Right atrium auricular region (tissue), 2 donors: ENCODE measurements at places on chromosomes 4 and X. TPM values are rescaled to one million over a fixed set of nuclear protein-coding genes. Genes with fewer than 3 reads are reported as not detected.
A peak's percentile ranks its signal among the peaks of the same experiment; 100 is the strongest.

DUSP9 gene
- not detected for total RNA-seq

PASD1 gene
- not detected for total RNA-seq

MAGIX gene
- total RNA-seq, result 23.4 TPM

GRCh38 chrX:107678957-107679740 lies 50.8 kb downstream of the PRPS1 start:
- peak; percentile 93 for DNase-seq
- H3K36me3 ChIP-seq, result no peaks in the 10 kb centered on the region
- H3K4me3 ChIP-seq, result no peak overlapping the region
- no peaks in the 10 kb centered on the region for H3K27me3 ChIP-seq
- peaks cover 59% of the 10 kb centered on the region for H3K4me1 ChIP-seq

DNA sequence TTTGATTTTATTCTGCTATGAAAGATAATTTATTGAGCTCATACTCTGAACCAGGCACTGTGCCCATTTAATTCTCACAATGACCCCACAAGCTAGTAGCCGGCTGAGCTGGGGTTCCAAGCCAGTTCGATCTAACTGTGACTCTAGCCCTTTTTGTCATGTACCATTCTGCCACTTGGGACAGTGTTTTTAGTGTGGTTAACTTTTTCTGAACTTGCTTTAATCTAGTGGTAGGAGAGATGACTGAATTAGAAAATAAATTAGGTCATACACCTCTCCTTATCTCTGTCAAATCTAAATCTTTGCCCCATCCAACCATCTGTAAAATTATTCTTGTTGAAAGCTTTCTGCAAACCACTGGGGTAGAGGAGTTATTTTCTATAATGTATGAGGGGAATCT lies 136.0 kb downstream of the CBR4 start:
- H3K4me1 ChIP-seq, result peaks cover 61% of the 10 kb centered on the region
- DNase-seq, result no peak
- H3K36me3 ChIP-seq, result peaks cover 29% of the 10 kb centered on the region
- H3K4me3 ChIP-seq, result no peak overlapping the region
- no peak overlapping the region for H3K27ac ChIP-seq
- no peaks in the 10 kb centered on the region for H3K27me3 ChIP-seq

GRCh38 chrX:65488495-65488894 lies 46.1 kb downstream of the LAS1L start:
- H3K4me1 ChIP-seq, result no peaks in the 10 kb centered on the region
- DNase-seq, result no peak
- H3K36me3 ChIP-seq, result no peaks in the 10 kb centered on the region
- no peak overlapping the region for H3K4me3 ChIP-seq

- H3K27me3 ChIP-seq, result no peaks in the 10 kb centered on the region
- H3K4me3 ChIP-seq, result no peak overlapping the region
- H3K36me3 ChIP-seq, result peaks cover 5% of the 10 kb centered on the region
- H3K27ac ChIP-seq, result no peak overlapping the region
- DNase-seq, result no peak
Measured at GRCh38 chr4:165345666-165346417, 18.4 kb downstream of the MSMO1 start.

DNA sequence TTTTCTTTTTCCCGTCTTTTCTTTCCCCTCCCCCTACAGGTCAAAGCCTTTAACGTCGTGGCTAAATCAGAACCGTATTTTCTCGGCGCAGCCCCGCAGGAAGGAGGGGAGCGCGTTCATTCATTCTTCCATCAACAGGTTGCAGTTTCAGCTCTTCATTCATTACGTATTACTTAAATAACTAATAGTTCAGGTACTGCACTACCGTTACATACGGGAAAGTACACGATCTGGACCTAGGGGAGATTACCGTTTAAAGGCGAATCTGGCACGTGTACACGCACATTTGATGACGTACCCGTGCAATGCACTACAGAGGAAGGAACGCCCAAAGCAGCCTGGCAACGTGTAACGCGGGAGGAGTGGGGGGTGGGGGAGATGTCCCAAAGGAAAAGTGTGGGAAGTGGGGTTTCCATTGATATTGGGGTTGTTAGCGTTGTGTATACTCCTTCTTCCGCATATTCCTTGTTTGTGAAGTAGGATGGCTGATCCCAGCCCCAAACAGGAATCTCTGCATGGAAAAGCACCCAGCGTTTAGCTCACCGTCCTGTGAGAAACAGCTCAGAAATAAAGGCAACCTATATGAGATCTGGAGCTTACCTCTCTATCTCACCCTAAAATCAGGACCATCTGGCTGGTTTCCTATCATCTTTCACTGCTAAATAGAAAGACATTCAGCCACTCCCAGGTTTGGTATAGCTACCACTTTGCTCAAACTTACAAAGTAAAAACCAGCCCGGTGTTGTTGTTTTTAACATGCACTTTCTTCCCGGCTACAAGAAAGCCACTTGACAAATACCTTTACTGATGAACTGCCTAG lies 585 bp upstream of the SEC24D start:
- H3K27ac ChIP-seq, result peak overlapping the region; percentile 97
- H3K27me3 ChIP-seq, result no peaks in the 10 kb centered on the region
- DNase-seq, result no peak
- H3K36me3 ChIP-seq, result peaks cover 21% of the 10 kb centered on the region
- no peaks in the 10 kb centered on the region for H3K4me1 ChIP-seq

DNA sequence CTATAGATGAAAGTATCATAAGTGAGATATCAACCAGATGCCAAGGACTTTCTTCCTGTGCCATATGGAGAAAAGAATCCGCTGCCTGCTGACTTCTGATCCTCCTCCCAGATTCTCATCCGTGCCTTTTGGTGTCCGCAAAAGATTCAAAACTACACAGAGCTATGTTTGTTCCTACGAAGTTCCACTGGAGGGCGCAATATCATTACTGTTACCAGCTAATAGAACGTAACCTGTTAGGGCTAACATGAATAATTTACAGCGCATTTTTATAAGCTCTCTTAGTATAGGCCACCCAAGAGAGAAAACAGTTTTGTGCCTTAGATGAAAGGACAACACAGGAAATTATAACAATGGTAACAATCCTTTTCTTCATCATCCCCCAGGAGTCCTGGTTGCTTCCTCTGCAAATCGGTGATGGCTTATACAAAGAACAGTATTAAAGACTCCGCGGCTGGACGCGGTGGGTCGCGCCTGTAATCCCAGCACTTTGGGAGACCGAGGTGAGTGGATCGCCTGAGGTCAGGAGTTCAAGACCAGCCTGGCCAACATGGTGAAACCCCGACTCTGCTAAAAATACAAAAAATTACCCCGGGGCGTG lies 22.8 kb upstream of the CENPVL3 start:
- H3K4me1 ChIP-seq, result no peaks in the 10 kb centered on the region
- H3K36me3 ChIP-seq, result no peaks in the 10 kb centered on the region
- H3K4me3 ChIP-seq, result no peak overlapping the region
- DNase-seq, result no peak
- H3K27ac ChIP-seq, result no peak overlapping the region
